Fibroblast of the aortic adventitia (primary cell): ENCODE measurements at places on chromosomes 7 and 10.

DNA sequence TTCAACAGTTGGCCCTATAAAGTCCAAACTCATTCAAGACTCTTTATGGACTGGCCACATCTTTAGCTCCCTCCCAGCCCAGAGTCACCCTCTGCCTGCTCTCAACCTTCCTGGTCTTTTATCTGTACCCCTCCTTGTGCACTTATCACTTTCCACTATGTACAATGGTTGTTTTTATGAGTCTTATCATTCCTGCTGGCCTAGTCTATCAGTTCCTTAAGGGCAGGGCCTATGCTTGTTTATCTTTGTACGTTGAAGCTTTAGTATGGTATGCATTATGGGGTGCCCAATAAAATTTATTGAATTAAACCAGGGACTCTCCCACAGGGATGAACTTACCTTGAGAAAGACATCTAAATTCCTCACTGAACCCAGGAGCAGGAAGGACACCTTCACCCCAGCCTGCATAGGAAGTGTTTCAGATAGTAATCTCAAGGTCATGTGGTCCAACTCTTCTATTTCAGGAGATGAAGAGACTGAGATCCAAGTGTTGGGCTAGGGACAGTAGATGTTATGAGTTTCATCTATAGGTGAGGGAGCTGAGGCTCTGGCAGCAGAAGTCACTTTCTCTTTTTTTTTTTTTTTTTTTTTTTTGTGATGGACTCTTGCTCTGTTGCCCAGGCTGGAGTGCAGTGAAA is 13.3 kb upstream of the PDCD4 start:
- no peak for DNase-seq

- no peak for DNase-seq
Measured at GRCh38 chr10:91772869-91773268, 25.4 kb upstream of the TNKS2 start.

DNA sequence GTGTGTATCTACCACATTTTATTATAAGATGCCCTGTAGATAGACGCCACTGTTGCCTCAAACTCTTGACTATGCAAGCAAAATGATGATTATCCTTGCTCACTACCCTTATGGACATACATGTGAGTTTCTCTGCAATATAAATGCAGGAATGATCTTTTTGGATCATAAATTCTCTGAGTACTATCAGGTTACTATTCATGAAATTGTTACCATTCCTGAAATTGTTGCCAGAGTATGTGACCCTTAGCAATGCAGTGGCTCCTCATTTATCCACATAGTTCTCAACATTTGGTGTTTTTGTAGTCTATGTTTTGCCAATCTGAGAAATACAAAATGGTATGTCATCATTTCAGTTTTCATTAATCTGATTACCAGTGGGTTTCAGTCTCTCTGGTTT is 166.2 kb upstream of the FAM3C start:
- DNase-seq: peak; percentile 49

GRCh38 chr7:106026101-106026500 is 63.0 kb downstream of the CDHR3 start:
- no peak for DNase-seq

- peak; percentile 43 for DNase-seq
Measured at GRCh38 chr7:122885583-122886356, 490 bp downstream of the CADPS2 start.

- no peak for DNase-seq
Measured at GRCh38 chr10:106992055-106992454, 172.5 kb downstream of the SORCS1 start.

DNA sequence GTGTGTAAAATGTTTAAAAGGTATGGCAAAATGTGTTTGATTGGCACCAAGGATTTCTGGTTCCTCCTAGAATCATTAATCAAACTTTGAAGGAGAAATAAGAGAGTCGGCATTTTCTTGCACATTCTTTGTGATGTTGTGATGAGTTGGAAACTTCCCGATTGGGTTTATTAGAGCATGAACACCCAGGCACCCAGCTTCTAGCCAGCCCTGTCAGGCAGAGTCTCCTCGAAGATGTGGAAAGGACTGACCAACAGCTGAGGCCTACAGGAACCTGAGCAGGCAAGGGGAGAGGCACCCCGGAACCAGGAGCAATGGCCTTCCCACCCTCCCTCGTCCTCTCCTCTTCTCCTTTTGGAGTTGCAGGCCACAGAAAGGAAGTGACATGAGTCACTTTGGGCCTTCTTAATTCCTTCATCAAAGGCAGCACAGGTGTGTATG is 68.7 kb downstream of the EGFR start:
- peak; percentile 16 for DNase-seq

DNA sequence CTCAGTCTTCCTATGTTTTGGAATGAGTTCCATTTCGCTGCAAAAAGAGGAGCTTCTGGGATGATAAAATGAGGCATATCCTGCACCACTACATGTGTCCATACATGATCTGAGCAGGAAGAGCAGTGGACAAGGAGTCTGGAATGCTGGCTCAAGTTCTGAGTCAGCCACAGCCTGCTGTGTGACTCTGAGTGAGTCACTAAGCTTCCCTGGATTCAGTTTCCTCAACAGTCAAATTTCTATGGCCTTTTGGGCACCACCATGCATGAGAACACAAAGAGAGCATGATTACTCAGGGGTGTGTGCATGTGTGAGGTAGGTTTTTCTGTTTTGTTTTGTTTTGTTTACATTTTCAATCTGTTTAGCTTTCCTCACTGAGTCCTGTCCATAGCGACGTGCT is 254.6 kb downstream of the ANKRD30A start:
- no peak for DNase-seq

DNA sequence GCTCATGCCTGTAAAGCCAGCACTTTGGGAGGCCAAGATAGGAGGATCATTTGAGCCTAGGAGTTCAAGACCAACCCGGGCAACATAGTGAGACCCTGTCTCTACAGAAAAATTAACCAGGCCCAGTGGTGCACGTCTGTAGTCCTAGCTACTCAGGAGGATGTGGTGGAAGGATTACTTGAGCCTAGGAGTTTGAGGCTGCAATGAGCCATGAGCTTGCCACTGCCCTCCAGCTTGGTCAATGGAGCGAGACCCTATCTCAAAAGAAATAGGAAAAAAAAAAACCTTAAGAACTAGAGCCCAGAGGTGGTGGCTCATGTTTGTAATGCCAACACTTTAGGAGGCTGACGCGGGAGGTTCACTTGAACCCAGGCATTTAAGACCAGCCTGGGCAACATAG is 2.2 kb downstream of the STRA8 start:
- DNase-seq: no peak

DNA sequence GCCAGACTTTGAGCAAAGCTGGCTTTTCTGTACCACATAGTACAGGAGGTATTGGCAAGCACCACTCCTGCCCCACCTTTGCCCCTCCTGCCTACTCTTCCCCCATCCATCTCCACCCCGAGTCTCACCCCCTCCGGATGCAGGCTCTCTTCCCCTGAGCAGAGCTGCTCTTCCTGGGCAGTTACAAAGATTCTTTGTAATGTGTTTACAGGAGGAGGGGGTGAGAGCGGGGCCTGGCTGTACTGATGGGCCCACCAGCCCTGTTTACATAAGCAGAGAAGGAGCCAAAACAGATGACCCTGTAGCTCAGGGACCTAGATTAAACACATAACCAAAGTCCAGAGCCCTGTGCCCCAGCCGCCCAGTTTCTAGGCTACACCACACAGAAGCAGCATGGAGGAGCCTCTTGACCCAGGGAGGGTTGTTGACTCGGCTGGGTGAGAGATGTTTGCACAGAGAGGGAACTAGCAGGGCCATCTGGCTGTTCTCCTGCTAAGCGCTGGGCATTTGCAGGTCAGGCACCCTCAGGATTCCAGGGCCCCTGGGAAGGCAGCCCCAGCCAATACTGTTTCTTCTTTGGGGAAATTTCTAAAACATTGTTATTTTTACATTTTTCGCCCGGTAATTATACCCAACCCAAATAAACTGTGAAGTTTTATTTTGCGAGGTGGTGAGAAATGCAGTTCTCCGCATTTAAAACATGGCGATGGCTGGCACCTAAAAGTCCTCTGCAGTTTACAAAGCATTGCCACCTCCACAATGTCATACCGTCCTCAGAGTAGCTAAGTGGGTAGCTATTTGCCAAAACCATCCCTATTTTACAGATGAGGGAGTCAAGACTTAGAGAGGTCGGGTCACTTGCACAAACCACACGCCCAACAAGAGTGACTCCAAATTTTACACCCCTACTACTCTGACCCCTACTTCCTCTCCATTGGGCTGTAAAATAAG is 11.4 kb upstream of the ZKSCAN1 start:
- no peak for DNase-seq

GRCh38 chr10:60206735-60207134 is 182.9 kb downstream of the ANK3 start:
- peak; percentile 66 for DNase-seq

DNA sequence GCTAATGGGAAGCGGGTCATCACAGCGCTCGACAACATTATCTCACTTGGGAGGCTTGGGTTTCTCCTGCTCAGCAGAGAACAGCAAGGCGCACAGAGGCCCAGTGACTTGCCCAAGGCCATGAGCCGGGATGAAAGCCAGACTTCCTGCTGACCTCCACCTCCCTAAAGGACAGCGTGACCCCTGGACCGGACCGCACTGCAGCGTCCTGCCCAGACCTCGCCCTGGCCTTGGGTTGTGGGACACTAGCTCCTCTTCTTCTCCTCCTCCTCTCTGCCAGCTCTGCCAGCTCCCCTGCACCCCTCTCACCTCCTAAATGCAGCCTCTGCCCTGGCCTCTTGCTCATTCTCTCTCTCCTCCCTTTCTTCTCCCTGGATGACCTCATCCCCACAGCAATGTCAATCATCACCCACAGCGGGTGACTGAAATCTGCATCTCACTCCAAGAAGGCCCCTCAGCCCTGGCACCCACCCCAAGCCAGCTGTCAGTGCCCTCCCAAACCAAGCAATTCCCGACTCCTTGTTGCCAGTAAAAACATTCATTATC is 19.4 kb downstream of the SPOCK2 start:
- no peak for DNase-seq

- no peak for DNase-seq
Measured at GRCh38 chr7:29130096-29130495, 16.2 kb downstream of the CPVL start.

- DNase-seq: no peak
Measured at GRCh38 chr7:155840262-155840885, 28.1 kb upstream of the SHH start.

GRCh38 chr10:17222329-17222728 is 5.7 kb upstream of the VIM start:
- DNase-seq: no peak

- DNase-seq: no peak
Measured at GRCh38 chr7:156196649-156197048, 384.4 kb upstream of the SHH start.

- peak; percentile 93 for DNase-seq
Measured at GRCh38 chr10:17056781-17057428, 72.7 kb downstream of the CUBN start.

GRCh38 chr10:49367600-49367999 is 28.3 kb downstream of the DRGX start:
- DNase-seq: no peak

DNA sequence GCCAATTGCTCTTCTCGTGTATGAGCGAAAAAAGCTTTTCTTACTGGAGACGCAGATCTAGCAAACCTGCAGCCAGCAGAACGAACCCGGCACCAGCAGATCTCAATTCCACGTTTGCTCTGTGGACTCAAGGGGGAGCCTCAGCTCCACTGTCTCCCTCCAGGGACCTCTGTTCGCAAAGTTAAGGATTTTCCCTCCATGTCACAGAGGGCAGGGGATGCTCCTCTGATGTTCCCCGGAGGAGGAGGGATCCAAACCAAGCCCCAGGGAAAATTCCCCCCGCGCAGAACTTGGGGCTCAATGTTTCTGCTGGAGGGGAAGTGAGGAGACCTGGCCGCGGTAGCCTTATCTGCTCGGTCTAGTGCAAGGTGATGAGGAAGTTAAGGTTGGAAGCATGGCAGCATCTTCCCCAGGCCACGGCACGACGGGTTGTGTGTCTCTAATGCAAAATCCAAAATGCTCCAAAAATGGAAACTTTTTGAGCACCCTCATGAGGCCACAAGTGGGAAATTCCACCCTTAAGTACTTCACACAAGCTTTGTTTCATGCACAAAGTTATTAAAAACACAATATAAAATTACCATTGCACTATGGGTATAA is 9.0 kb downstream of the IQCE start:
- DNase-seq: peak; percentile 70

GRCh38 chr10:125592897-125593296 is 90.1 kb downstream of the TEX36 start:
- no peak for DNase-seq

GRCh38 chr7:120320218-120320961 is 47.4 kb downstream of the KCND2 start:
- no peak for DNase-seq

DNA sequence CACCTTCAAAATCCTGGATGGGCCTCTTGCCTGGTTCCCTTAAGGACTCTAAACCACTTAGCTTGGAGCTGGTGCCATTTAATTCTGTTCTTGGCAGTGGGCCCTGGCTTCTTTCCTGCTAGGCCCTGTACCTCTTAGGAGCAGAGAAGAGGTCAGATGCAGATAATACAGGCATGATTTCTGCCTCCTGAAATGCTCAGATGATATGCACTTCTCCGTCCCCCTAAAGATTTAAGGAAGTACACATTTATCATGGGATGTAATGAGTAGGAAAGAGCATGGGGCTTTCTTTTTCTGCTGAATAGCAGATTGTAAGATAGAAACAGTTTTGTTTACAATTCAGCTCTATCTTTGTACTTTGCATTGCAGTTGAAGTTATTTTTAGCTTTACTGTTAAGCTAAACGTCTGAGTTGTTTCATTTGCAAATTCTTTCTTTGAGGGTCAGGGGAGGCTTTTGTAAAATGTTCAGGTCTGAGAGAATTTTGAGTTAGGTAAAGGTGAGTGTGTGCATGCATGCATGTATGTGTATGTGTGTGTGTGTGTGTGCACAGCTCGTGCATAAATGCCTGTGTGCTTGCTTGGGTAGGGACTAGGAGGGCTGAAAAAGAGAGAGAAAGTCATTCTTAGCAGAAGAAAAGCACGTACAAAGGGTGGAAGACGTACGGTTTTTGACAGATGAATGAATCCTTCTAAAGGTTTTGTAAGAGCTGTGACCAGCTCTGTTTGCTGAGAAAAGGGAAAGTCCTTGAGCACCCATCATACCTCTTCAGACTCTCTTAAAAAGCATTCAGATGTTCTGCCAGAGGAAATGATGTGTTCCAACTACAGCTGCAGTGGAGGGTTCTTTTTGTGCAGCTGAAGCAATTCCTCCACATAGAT is 364.2 kb downstream of the AUTS2 start:
- DNase-seq: peak; percentile 10

GRCh38 chr10:3898821-3899220 is 113.8 kb upstream of the KLF6 start:
- no peak for DNase-seq

GRCh38 chr10:108850138-108850854 is 1073.0 kb downstream of the XPNPEP1 start:
- no peak for DNase-seq
